ENCODE measurements at places on chromosomes 3 and 15.

- no peak for DNase-seq
These were observed 50.0 kb downstream of the MGLL start for GRCh38 chr3:127772273-127772672.

- DNase-seq, result no peak
These were observed 25.5 kb downstream of the CHP1 start for GRCh38 chr15:41256577-41257038.

- DNase-seq, result no peak
These were observed 55.8 kb downstream of the OSBPL10 start for GRCh38 chr3:31925271-31925630.

DNA sequence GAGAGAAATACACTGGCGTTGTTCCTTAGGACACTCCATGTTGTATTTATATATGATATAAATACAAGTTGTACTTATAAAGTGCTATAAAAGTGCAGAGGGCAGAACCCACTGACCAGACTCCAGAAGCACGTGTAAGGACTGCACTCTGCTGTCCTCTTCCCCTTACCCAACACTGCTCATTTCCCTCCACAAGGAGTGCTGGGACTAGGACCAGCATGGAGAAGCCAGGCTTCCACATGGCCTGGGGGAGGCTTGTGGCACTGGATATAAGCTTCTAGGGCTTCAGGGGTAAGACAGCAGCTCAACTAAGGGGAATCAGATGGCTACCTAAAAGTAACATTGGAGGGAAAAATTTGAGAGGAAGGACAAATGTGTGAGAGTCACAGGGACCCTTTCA, 556.9 kb downstream of the IGSF11 start:
- DNase-seq, result no peak

- DNase-seq, result no peak
These were observed 10.3 kb upstream of the LRRC34 start for GRCh38 chr3:169822983-169823382.

- DNase-seq, result no peak
These were observed 7.0 kb downstream of the MAPKAPK3 start for GRCh38 chr3:50623840-50624474.

DNA sequence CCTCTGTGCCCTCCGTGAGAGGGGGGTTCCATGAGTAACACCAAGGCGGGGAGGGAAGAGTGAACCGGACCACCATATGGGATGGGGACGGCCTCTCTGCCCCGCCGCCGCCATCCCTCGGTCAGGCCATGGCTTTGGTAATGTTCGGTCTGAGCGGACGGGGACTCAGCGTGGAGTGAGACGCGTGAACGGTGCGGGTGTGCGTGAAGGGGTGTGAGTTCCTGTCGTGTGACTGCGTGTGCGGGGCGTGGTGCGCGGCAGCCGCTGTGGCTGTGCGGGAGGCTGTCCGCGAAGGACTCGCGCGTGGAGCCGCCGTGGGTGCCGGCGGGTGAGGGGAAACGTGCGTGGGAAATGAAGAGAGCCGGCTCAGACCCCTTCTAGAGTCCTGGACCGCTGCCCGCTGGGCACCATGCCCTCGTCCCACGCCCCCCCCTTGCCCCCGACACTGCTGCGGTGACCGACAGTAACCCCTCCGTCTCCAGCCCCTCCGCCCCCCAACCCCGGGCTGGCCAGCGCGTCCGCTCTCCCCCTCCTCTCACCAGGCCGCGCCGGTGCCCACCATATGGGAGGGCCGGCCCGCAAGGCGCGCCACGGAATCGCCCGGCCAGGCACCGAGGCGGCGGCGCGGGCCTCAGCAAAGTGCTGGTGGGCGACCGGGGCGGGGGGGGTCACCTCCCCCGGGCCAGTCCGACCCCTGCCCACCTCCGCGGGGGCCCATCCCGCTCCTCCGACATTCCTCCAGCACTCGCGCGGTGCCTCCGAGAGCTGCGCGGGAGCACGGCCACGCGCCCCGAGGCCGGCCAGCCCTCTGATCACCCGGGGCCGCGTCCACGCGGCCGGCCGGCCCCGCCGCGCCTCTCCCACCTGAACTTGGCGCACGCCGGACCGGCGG, 589 bp downstream of the KLF15 start:
- DNase-seq, result no peak

GRCh38 chr3:96700322-96701315, 113.8 kb upstream of the EPHA6 start:
- no peak for DNase-seq

DNA sequence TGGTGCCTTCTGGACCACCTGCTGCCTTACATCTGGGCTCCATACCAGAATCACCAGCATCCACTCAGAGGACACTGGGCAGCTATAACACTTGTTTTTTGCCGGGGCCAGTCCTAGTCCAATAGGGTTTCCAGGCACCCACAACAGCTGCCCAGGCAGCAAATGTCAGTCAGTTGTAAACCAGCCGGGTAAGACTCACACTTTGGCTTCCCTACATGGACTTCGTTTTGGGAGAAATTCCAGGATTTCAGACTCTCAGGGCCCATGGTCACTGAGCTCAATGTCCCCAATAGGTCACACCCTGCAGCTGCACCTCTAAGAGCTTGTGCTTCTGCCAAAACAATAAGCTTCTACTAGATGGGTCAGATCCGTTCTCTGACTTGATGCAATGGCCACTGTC, 83.8 kb downstream of the FAM174B start:
- DNase-seq, result no peak

DNA sequence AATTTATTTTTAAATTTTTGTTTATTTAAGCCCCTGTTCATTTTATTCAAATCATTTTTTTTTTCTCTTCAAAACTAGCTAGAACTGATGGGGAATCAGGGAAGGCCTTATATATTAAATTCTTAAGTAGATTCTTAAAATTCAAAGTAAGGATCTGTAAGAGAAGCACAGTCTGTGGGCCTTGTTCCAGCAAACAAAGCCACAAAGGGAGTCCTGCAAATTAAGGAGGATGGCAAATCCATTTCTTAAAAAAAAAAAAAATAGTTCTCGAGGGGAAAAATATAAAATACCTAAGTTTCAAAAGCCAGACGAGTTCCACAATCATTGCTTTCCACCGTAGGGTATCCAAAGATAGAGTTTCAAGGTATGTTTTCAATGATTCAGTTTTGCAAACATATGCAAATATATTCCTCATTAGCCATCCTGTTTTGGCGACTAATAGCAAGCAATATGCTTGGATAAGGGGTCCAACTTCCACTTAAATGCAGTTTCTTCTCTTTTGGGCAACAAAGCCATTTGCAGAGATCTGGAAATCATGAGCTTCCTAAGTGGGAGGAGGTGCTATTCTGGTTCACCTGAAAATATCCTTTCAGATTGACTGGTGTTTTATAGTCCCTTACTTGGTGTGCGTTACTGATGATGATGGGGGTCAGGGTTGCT, 46.8 kb downstream of the CDIN1 start:
- no peak for DNase-seq

DNA sequence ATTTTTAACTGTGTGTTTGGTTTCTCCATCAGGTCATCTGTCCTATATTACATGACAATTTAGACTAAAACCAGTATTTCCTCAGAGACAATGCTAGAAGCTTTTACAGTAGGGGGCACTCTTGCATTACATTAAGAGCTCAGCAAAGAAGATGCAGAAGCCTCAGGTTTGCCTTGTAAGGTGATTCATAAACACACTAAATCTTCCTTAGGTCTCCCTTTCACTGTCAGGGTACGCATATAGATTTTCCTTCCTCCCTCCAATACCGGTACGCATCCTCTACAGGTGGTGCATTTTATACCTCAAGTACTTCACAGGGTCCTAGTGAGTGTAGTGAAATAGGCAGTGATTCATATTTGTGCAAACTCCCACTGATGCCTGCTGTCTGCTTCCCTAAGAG, 46.5 kb downstream of the CD86 start:
- peak; percentile 34 for DNase-seq

- no peak for DNase-seq
These were observed 10.9 kb upstream of the BCL2A1 start for GRCh38 chr15:79981831-79982455.

- DNase-seq, result peak; percentile 8
These were observed 62.9 kb upstream of the ZBTB38 start for GRCh38 chr3:141305436-141305835.

DNA sequence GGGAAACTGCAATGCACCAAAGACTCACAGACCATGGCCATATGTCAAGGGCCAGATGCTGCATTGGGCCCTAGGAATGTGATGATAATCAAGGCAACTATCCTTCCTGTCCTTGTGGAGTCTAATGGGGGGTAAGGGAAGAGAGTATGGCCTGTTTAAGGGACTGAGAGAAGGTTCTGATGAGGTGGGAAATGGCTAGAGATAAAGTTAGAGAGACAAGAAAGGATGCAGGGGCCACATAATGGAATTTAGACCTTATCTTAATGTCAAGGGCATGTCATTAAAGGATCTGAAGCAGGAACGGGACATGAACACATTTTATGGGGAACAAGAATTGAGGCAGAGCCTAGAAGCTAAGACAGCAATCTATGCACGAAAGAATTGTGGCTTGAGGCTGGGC, 30.0 kb upstream of the ABHD17C start:
- DNase-seq, result no peak

DNA sequence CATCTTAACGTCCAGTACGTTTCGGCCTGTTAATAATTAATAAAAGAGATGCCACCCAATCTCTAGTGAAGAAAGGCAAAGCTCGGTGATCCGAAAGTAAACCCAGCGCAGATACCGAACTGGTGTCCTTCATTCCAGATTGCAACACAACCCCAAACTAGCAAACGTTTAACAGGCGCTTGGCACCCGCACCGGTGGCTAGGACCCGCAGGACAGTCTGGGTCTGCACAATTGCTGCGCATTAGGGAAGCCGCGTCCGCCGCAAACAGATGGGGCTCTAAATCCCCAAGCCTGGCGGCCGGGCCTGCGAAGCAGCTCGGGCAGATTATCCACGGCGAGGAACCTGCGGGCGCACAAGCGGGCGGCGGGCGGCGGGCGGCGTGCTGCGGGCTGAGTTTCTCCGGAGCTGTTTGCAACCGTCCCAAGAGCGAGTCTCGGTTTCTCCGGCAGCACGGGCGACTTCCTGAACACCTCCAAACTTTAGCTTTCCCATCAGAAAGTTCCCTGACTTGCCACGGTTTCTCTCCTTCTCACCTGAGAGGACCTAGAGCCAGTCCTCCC, 112.1 kb upstream of the ICE2 start:
- no peak for DNase-seq

DNA sequence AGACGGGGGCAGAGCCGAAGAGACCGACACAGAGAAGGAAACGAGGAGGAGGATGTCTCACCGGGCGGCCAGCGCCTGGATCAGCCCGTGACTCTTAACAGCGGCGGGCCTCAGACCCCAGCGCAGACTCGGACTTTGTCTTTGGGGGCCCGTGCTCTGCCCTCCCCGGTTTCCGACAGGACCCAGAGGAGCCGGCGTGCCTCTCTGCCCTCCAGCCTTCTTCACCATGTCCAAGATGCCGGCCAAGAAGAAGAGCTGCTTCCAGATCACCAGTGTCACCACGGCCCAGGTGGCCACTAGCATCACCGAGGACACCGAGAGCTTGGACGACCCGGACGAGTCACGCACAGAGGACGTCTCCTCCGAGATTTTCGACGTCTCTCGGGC, 1.0 kb downstream of the TSC22D2 start:
- DNase-seq, result no peak

GRCh38 chr15:76258460-76258859, 52.8 kb downstream of the ETFA start:
- DNase-seq, result no peak

- DNase-seq, result no peak
These were observed 41.8 kb downstream of the RAB8B start for GRCh38 chr15:63231206-63231605.

GRCh38 chr15:73504885-73505284, 61.9 kb downstream of the REC114 start:
- DNase-seq, result no peak

- no peak for DNase-seq
These were observed 12.2 kb downstream of the NCEH1 start for GRCh38 chr3:172698631-172699030.

DNA sequence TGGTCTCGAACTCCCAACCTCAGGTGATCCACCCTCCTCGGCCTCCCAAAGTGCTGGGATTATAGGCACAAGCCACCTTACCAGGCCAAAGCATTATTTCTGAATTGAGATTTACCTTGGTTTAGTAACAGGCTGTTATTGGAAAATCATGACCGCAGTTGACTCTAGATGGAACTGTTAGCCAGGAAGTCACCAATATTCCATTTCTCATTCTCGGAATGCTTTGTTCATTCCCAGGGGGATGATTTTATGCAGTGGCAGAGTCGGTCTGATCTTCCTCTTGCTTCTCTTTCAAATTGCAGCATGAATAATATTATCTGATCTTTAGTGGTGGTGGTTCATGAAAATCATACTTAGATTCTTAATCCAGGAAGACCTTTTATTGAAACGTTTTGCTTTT, 195.5 kb upstream of the MBNL1 start:
- peak; percentile 8 for DNase-seq

GRCh38 chr3:133038731-133039375, 662 bp downstream of the TMEM108 start:
- DNase-seq, result no peak

DNA sequence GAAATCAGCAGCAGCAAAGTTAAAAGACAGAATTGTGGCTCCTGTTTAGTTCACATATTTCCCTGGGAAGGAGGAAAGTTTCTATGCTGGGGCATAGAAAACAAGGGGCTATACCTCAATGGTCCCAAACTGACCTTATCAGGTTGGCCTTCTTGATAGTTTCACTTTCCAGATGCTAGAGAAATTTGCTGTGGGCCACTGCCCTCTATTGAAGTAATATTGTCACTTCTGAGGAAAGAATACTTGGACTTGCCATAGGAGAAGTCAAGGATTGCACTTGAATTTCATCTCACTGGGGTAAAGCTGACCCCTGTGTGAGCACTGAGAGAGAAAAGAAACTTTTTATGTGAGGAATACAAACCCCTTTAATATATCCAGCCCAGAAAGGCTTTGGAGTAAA, 49.3 kb upstream of the XCR1 start:
- no peak for DNase-seq

- no peak for DNase-seq
These were observed 11.1 kb downstream of the ISLR start for GRCh38 chr15:74184582-74185091.

GRCh38 chr3:23649448-23649847, 156.3 kb upstream of the UBE2E1 start:
- no peak for DNase-seq

- no peak for DNase-seq
These were observed 67.8 kb upstream of the SEC61A1 start for GRCh38 chr3:127984241-127984975.

DNA sequence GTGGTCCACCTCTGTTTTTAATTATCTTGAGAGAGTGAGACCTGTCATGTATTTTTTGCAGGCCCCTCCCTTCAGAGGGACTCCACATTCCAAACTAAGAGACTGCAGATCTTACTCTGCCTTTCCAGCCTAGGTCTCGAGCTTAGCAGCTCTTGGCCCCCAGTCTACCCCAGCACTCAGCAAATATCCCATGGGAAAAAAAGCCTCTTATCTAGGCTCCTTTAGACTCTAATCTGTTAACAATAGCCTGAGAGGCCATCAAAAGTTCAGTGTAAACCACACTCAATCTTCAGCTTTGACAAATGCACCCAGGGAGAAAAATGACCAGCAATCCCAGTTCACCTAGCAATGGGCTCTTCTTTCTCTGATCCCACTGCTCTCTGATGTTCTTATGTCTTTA, 8.6 kb upstream of the BLM start:
- DNase-seq, result no peak

- no peak for DNase-seq
These were observed 328.8 kb upstream of the THBS1 start for GRCh38 chr15:39252134-39252470.

All from NCI-H460 (cell line).